ENCODE measurements at places on chromosomes 2 and 18.
A peak's percentile ranks its signal among the peaks of the same experiment; 100 is the strongest.

- no peak for DNase-seq
These were observed 203.8 kb upstream of the SH3BP4 start for GRCh38 chr2:234747833-234748559.

GRCh38 chr2:113724010-113724409 is 32.4 kb downstream of the SLC35F5 start:
- no peak for DNase-seq

- peak; percentile 31 for DNase-seq
These were observed 84.8 kb downstream of the VRK2 start for GRCh38 chr2:58131191-58132011.

GRCh38 chr2:238042090-238042489 is 18.7 kb upstream of the SCLY start:
- DNase-seq = no peak
